ENCODE measurements at places on chromosomes 2 and 18.

- no peak for DNase-seq
These were observed 36.5 kb downstream of the ROCK2 start for GRCh38 chr2:11307764-11308415.

- peak; percentile 53 for DNase-seq
These were observed 26.2 kb downstream of the UNC50 start for GRCh38 chr2:98634406-98635092.

DNA sequence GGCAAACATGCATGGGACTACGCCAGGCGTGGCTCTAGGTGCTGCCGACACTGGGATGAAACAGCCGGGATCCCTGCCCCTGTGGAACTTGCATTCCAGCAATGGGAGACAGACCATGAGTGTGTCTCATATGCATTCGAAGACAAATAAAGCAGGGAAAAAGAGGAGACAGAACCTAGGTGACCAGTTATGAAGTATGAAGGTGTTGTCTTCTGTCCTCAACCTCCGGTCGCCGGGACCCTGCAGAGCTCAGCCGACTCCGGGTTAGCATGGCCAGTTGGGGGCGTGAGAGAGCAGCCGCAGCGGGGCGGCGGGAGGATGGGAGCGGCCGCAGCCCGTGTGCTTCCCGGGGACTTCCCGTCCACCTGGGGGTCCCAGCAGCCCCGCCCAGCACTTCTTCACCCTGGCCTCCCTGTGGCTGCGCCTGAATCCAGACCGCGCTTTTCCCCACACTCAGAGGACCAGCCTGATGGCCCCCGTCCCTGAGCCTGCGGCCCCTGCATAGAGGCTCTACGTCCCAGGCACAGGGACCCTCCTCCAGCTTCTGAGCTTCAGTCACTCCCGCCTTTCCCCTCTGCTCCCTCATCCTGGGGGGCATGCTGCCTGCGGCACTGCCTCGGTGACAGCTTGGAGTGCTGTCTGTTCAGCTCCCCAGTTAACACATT lies 11.4 kb downstream of the ID2 start:
- DNase-seq: no peak

GRCh38 chr2:122194546-122194945 lies 439.1 kb downstream of the TSN start:
- DNase-seq: no peak

DNA sequence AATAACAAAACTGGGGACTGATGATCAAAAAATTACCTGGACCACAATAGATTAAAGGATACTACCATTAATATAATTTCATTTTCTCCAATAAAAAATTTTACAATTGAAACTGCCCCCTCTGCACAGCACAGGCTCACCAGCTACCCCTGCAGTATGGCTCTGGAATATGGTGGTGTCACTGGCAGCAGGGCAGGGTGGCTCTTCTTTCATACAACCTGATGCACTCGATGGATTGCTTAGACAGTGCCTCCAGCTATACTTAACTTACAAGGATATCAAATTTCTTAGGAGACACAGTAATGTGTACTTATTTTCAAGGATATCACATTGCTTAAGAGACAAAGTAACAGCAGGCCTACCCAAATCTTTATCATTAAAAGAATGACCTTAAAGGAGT lies 124.0 kb downstream of the PRELID3A start:
- DNase-seq: no peak

DNA sequence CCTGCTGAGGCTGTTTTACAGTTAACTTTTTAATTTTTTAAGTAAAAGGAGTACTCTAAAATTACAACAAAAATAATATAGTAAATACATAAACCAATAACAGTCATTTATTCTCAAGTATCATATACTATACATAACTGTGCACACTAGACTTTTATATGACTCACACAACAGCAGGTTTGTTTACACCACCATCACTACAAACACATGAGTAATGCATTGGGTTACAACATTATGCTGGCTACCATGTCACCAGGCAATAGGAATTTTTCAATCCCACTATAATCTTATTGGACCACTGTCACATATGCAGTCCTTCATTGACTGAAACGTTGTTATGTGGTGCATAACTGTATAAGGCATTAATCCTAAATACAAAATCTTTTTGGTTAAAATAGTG lies 42.5 kb downstream of the RASGRP3 start:
- no peak for DNase-seq

- DNase-seq: no peak
These were observed 247.3 kb downstream of the DSEL start for GRCh38 chr18:67269206-67269605.

DNA sequence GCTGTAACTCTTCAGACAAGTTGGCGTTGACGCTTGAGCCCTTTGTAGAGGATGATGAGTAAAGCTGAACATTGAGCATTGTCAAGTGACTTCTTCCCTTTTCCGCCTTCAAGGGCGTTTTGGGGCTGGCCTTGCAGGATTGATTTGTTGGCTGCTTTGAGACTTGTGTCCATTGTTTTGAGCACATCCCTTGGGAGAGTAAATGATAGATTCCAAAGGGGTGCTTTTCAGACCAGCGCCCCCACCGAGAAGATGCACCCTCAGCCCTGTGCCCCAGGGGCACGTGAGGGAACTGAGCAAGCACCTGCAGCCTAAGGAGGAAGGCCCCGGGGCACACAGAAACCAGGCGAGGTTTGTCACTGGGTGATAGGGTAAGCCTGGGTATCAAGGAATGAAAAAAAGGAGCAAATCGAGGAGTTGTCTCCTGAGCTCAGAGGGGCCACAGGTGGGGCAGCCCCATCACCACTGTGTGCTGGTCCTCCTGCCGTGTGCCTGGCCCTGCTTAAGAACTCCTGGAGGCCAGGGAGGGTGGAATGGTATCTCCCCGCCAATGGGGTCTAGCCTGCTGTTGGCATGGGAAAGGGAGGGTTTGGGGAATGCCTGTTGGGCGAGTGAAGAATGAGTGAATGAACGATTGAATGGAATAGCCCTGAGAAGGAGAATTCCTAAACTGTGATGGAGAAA lies 64.0 kb downstream of the RAB31 start:
- no peak for DNase-seq

DNA sequence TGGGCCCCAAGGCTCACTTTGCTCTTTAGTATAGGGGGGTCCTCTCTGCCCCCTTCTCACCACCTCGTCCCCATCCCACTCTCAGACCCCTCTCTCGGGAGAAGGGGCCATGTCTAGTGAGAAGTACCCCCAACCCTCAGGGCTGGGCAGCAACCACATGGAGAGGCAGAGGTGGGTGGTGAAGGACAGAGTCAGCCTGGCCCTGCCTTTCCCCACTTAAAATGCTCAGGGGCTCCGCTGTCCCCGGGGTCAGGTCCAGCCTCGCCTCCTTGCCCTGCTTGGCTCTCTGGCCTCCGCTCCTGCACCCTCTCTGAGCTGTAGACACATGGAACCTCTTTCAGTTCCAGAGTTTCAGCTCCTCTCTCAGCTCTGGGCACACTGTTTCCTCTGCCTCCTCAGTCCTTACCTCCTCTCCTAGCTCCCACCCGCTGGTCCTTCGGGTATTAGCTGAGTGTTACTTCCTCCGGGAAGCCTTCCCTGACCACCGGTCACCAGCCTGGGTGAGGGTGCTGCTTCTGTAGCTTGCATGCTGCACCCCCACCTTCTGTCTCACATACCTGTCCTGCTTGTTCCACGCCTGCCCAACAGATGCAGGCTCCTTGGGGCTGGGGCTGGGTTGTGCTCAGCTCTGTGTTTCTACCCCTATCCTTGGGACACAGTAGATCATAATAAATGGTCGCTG lies 79.5 kb upstream of the OTOF start:
- DNase-seq: no peak

GRCh38 chr2:234608946-234609345 lies 112.1 kb upstream of the ARL4C start:
- DNase-seq: no peak

DNA sequence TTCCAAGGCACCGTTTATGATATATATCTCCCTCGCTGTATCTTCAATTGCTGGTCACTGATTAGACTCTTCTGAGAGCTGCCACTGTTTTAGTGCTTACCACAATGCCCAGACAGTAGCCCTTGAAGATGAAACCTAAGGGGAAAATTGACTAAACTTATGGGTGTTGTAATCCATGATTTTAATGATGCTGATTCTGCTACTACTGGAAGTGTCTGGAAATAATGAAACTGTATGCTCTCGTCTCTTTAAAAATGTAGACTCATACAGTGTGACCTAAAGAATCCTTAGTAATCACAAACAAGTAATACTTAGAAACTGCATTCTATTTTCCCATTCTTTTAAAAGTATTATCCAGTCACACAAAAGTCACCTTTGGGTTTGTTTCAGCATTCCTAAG lies 5.5 kb upstream of the SLC8A1 start:
- no peak for DNase-seq

- DNase-seq: no peak
These were observed 138.4 kb downstream of the LAMA3 start for GRCh38 chr18:23827681-23828080.

DNA sequence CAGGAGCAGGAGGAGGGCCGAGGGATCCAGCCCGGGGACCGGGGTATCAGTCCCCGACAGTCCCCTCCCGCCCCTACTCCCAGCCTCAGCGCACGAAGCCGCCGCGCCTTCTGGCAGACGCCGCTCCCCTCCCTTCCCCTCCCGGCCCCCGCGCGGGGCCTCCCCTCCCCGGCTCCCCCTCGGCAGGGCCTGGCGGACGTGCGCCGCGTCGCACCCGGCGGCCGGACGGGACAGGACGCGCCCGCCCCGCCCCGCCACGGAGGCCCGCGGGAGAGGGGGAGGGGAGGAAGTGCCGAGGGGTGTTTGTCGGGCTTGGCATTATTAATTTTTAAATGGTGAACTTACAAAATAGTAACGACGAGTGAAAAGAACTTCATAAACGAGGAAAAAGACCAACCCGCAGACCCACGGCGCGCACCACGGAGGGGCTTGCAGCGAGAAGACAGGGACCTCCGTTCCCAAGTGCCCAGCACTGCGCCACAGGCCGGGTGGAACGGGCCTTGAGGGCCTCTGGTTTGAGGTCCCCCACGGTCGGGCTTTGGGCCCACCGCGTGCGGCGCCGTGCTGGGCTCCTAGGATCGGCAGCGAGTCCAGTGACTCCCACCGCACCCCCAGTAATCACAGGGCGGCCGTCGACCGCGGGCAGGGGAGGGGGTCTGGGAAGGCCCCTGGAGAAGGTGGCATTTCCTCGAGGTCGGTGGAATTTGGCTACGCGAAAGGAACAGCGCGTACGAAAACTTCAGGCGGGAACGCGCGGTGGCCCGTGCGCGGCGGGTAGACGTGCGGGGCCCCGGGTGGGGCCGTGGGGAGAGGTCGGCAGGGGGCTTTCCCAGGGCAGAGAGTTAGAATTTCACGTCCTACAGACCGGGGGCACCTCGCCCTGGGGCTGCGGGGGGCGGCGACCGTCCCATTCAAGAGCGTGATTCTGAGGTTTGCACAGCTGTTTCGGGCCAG lies 954 bp upstream of the CTDSP1 start:
- DNase-seq: peak; percentile 67

DNA sequence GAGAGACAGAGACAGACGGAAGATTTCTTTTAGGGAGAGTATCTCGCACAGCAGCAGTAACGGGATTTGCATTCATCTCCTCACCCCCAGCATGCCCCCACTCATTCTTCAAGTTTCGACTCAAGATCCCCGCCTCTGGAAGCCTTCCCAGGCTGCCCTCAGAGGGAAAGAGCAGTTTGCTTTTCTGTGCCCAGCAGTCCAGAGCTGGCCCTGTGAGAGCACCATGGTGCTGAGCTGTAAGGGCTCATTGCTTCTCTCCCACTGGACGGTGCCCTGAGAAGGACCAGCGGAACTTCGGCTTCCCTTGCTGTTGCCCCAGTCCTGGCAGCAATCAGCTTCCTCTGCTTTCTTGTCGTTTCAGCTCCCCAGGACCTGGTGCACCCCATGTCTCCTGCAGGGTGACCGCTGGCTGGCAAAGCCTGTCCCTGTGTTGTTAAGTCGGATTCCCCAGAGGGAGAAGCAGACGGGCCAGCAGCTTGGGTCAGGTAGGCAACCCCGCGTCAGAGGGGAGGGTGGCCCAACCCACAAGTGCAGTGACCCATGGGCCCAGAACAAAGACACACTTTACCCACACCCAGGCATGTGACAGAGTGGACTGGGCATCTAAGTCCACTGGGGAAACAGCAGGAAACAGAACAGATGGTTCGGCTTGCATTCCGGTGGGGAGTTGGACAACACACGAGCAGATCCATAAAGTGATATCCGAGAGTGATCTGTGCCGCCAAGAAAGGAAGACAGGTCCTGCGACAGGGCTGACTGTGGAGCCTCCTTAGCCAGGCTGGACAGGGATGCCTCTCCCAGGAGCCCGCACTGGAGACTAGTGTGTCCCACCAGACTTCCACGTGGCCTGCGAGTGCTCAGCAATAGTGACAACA lies 36.6 kb downstream of the TMEM177 start:
- no peak for DNase-seq

GRCh38 chr18:22640281-22640842 lies 222.6 kb upstream of the CTAGE1 start:
- no peak for DNase-seq

DNA sequence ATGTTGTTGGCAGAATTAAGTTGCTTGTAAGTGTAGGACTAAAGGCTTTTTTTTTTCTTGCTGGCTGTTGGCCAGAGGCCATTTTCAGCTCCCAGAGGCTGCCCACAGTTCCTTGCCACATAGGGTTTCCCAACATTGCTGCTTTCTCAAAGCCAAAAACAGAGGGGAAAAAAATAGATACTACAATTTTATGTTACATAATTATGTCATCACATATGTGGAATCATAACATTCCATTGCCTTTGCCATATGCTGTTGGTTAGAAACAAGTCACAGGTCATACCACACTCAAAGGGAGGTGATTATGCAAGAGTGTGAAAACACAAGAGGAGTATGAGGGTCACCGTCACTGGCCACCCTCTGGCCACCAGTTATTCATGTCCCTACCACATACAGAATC lies 154.5 kb downstream of the RTN4 start:
- DNase-seq: no peak

DNA sequence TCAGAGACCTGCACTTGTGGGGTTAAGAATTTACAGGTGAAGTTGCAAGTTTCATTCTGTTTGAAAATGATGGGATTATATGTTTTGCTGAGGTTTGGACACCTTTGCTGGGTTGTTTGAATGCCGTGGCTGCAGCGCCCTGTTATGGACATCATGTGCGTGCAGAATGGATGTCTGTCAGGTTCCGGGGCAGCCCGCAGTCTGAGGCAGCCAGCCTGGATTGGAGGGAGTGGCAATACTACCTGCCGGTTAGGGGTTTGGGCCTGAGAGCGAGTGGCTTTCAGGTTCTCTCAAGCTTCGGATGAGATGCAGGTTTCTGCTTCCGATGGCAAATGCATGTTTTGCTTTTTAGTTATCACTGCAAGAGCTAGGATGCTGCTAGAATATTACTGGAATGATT lies 1.1 kb downstream of the CASP8 start:
- DNase-seq: peak; percentile 42

- DNase-seq: no peak
These were observed 113.7 kb downstream of the SATB2 start for GRCh38 chr2:199344012-199344411.

DNA sequence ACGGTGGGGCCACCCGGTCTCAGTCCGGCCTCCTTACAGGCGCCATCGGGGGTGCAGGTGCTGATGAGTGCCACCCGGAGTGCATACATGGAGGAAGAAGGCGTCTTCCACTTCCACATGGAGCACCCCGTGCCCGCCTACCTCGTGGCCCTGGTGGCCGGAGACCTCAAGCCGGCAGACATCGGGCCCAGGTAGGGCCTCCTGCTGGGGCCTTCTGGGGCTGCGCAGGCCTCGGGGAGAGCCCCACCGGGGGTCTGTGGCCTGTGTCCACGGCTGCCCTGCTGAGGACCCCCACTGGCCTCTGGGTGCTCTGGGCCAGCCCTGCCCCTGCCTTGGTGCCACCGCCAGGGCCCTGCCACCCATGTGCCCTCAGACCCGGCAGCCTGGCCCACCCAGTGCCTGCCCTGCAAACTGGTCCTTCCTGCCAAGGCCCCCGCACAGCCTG lies 4.8 kb downstream of the RNPEPL1 start:
- no peak for DNase-seq

GRCh38 chr2:127611076-127611925 lies 34.7 kb upstream of the GPR17 start:
- no peak for DNase-seq
